AG04450 (cell line): ENCODE measurements at places on chromosomes 13 and 19.

DNA sequence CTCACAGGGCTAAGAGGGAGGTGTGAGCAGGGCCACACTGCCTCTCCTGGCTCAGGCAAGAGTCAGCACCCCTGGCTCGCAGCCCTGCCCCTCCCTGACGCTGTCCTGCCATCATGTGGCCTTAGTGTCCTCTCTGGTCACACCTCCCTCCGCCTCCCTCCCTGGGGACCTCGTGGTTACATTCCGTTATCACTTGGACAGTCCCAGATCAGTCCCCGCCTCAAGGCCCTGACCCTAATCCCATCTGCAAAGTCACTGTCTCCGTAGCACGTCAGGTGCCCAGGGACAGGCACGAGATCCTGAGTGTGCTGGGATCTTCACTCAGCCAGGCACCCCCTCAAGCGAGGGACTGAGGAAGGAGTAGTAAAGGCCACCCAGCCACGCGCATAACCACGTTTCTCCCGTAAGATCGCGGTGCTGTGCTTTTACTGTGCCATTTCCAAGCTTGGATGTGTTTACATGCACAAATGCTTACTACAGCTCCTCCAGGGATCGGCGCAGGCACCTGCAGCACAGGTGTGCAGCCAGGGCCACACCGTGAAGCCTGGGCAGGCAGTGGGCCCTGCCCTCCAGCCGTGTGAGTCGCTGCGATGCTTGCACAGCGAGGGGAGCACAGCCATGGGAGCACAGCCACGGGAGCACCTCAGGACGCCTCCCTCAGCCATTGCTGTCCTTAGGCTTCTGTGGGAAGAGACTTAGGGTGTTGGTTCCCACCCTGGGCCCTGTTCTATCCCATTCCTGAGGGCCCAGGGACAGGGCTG, 10.7 kb upstream of the TMEM255B start:
- DNase-seq: no peak

DNA sequence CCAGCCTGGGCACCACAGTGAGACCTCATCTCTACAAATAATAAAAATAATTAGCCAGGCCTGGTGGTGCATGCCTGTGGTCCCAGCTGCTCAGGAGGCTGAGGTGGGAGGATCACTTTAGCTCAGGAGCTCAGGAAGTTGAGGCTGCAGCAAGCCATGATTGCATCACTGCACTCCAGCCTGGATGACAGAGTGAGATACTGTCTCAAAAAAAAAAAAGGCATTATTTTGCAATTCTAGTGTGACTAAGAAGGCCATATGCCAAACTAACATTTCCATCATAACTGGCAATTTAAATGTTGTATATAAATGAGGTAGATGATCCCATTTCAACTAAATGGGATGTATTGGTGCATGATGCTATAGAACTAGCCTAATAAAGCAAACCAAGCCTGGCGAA, 632.8 kb upstream of the KLF12 start:
- no peak for DNase-seq

GRCh38 chr13:76609643-76610042, 276.6 kb downstream of the KCTD12 start:
- DNase-seq: no peak

- no peak for DNase-seq
These were observed 79.8 kb upstream of the TNFSF11 start for GRCh38 chr13:42494157-42494556.
